Stimulated activated CD4-positive, alpha-beta T cell treated with anti-CD3 and anti-CD28 coated beads, Interleukin-4, amount 100 ng/mL, for 24 hours (primary cell): ENCODE measurements at places on chromosomes 1 and 21.
A peak's percentile ranks its signal among the peaks of the same experiment; 100 is the strongest.

DNA sequence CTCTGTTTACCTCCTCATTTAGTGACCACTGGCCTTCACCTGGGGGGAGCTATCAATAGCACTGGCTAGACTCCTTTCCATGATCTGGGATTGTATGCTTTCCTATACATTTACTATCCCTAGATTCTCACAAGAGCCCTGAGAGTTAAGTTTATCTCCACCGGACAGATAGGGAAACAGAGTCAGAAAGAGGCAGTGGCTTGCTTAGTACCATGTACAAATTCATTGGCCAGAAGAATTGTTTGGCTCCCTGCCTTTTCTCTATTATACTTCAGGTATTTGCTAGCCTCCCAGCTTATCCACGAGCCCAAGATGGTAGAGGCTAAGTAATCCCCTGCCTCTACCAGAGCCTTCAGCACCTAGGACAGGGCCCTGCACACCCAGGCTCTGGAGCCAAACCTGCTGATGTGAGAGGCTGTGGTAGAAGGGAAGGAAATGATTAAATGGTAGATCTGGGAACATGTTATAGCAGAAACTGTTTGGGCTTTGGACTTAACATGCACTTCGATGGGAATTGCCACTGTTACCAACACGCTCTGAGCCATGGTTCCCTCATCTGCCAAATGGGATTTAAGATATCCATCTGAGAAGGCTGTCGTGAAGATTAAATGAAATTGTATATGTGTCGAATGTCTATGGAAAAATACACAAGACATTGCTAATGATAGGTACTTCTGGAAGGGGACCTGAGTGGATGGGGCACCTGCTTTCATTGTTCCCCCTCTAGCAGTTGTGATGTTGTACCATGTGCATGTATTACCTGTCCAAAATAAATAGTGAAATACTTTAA lies 3.1 kb upstream of the BLACAT1 start:
- DNase-seq = peak; percentile 20

DNA sequence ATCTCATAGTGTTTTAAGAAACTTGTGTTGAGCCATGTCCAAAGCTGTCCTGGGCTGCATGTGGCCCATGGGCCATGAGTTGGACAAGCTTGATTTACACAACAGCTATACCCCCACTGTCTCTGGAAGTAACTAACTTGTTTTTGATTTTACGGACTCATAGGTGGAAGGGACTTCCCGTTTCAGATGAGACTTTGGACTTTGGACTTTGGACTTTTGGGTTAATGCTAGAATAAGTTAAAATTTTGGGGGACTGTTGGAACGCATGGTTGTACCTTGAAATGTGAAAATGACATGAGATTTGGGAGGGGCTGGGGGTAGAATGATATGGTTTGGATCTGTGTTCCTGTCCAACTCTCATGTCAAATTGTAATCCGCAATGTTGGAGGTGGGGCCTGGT lies 52.6 kb upstream of the ZSWIM5 start:
- DNase-seq = no peak

DNA sequence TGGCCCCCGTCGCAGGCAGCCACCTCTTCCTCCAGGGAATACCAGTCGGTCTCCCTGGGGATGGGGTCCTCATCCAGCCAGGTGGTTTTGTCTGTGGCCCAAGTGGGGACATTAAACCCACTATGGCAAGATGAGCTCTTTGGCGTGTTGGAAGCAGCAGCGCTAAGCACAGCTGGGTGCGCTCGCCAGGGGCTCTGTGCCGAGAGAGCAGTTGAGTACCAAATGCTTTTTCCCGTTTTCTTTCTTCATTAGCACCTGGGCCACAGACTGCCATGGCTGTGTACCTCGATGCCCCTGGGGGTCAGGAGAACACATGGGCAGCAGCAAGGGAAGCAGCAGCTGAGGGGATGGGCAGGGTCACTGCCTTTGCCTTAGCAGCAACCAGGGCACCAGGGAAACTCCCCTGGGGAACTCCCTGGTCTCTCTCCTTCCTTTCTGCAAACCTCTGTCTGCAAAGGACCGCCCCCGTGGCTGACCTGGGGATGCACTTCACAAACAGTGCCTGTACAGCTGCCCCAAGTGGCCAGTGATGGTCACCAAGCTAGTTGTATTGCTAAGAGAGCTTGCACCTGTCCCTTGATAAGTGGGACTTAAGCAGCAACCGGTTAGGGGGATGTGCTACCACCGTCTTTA lies 31.1 kb downstream of the EDARADD start:
- DNase-seq = peak; percentile 14

- DNase-seq = no peak
These were observed 1.8 kb downstream of the MX2 start for GRCh38 chr21:41363370-41364270.

- no peak for DNase-seq
These were observed 15.4 kb upstream of the ZBTB21 start for GRCh38 chr21:42025376-42026081.

DNA sequence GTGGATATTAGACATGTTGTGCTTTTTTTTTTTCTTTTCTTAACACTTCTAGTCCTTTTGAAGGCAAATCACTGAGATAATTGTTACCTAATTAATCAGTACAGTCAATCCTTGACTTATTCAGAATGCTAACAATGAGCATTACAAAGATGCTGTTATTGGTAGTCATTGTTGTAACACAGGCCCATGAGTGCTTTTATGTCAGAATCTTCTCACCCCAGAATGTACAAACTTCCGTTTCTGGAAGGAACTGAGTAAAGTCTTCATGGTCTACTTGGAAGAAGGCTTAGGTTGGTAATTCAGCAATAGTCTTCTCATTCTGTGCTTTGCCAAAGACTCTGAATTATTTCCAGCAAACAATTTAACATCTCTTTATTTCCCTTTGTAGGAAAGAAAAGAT lies 3.1 kb downstream of the KCNK1 start:
- DNase-seq = no peak

DNA sequence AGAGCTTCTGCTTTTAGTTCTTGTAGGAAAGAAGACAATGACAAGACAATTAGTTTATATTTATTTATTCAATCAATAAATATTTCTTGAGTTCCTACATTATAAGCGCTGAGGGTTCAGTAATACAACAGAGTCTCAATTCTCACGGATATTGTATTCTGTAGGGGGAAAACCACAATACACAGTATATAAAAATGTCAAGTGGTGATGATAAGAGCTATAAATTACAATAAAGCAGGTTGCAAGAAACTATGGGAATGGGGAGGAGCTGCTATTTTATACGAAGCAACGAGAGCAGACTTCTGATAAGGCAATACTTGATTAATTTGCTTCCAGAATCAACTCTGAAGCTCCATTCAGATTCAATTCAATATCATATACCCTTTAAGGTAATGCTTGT lies 10.6 kb upstream of the XCL1 start:
- no peak for DNase-seq

GRCh38 chr1:98931128-98931835 lies 73.4 kb downstream of the PLPPR5 start:
- no peak for DNase-seq

DNA sequence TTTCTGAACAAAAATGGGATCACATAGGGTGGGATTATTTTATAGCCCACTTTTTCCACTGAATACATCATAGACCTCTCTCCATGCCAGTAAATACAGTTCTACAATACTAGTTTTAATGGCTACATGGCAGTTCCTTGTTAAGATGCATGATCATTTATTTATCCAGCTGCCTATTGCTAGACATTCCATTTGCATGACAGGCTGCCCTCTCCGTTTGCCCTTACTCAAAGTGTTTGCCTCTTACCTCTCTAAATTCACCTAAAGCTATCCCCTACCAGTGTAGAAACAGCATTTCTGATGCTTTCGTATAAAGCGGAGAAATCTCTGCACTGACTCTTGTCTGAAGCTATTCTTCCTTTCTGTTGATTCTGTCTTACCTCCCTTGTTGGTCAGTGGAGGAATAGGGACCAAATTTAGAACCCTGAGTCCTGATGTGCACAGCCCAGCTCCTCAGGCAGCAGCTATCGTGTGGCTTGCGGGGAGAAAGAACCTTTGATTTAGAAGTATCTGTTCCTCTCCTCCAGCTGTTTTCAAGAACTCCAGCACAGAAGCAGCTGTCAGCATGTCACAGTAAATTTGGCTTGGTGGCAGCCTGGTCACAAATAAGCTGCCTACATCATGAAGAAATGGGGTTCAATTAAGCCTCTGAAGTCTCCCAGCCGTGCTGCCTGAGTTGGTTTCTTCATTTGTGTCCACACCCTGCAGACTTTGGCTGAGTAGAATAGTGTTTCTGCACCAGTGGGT lies 337.3 kb downstream of the PRDM2 start:
- no peak for DNase-seq

- no peak for DNase-seq
These were observed 28.4 kb downstream of the EVI5 start for GRCh38 chr1:92756537-92756936.
